ENCODE measurements at places on chromosomes 4 and X.
A peak's percentile ranks its signal among the peaks of the same experiment; 100 is the strongest.

- DNase-seq: peak; percentile 16
These were observed 124.0 kb downstream of the HMX1 start for GRCh38 chr4:8747467-8748235.

DNA sequence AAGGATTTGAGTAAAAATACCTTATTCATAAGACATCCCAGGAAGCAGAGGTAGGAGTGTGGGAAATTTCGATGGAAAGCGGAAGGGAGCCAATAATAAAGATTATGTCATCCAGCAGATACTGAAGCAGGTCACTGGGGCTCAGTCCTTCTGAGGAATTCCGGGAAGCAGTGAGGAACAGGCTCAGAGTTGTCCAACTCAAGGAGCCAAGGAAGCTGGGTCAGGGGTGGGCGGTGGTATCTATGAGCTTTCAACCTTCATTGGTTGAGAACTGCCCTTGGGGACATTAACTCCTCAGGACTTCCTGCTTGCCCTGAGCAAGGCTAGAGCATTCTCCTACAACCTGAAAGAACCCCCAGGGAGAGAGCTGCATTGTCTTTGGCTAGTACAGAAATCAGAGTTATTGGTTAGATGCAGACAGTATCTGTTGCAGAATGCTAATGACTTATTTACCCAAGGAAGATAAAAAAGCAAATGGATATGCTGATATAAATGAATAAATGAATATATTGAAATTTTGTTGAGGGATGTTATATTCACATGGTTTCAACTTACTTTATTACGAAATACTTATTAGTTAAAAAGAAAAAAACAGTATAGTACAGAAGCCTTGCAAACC lies 68.2 kb downstream of the DMP1 start:
- no peak for DNase-seq

DNA sequence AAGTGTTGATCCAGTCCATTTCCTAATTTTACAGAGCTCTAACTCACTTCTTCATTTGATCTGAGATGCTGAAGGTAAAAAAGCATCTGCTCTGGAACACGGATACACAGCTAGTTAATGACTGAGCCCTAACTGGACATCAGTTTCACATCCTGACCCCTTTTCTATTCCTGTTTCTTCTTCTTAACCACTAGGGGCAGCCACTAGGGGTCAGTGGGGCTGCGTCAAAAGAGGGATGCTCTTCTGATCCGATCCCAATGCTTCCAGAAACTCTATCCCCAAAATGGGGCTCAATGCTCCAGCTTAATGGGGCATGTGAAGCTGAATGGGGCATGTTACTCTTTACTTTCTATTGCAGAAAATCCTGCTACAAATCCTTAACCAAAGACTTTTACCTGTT lies 33.4 kb upstream of the PHKA2 start:
- no peak for DNase-seq

DNA sequence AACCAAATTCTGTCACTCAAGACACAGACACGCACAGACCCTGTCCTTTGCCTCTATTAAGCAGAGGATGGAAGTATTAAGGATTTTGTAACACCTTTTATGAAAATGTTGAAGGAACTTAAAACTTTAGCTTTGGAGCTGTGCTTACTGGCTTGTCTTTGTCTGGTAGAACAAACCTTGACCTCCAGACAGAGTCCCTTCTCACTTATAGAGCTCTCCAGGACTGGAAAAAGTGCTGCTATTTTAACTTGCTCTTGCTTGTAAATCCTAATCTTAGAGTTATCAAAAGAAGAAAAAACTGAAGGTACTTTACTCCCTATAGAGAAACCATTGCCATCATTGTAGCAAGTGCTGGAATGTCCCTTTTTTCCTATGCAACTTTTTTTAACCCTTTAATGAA lies 215.7 kb downstream of the GC start:
- no peak for DNase-seq

DNA sequence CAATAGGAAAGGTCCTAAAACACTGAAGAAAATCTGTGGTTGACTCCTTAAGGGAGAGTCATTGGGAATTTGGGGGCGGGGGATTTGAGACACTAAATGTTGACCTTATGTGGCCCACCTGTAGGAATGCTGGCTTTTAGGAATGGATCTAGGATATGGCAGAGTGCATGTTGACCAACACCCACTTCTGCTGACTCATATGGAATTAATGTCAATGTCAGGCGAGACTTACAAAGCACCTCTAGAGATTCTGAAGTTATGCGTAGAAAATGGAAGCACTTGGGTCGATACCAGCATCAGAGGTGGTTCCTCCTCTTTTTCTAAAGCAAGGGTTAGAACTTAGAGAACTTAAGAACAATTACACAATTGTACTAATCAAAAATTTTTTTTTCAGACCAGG lies 100.6 kb upstream of the CBR4 start:
- no peak for DNase-seq

GRCh38 chr4:152780267-152780778 lies 569 bp downstream of the ARFIP1 start:
- no peak for DNase-seq

DNA sequence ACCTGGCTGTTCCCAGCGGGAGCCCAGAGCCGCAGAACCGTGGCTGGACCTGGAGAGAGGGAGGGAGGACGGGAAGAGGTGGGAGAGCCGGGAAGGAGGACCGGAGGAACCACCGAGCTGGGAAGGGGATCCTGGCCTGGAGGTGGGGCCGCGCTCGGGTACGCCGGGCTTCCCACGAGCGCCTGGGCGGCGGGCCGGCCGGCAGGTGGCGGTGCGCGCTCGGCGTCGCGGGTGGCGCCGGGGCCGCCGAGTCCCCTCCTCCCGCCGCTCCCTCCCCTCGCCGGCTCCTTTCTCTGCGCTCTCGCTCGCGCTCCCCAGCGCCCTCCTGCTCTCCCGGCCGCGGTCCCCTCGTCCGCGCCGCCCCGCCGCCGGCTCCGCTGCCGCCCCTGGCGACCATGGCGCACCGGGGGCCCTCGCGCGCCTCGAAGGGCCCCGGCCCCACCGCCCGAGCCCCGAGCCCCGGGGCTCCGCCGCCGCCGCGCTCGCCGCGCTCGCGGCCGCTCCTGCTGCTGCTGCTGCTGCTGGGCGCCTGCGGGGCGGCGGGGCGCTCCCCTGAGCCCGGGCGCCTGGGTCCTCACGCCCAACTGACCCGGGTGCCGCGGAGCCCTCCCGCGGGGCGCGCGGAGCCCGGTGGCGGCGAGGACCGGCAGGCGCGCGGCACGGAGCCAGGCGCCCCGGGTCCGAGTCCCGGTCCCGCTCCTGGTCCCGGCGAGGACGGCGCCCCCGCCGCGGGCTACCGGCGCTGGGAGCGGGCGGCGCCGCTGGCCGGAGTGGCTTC lies at the start of gene SORCS2:
Gene SORCS2, plus strand, starts transcription at position 287 of the 778 bp plus-strand sequence.
- DNase-seq: peak; percentile 67

- no peak for DNase-seq
These were observed 127.7 kb downstream of the SLC7A11 start for GRCh38 chr4:138114434-138114833.

DNA sequence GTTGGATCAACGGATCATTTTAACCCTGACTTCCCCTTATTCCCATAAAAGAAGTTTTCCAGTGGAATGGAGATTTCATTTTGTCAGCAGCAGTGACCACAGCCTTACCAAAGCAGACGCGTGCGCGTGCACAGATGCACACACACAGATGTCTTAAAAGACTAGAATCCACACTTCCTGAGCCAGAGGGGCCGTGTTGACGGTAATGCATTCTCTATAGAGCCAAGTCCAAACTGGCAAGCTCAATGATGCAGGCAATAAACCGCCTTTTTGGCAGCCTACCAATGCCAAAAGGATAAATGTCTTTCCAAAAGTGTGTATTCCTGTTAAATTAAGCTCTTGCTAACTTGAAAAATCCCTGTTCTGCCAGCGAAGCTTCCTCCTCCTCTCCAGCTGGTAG lies 18.8 kb upstream of the CLDN34 start:
- DNase-seq: no peak

GRCh38 chr4:88439161-88439760 lies 17.7 kb upstream of the HERC5 start:
- DNase-seq: no peak
